ENCODE measurements at places on chromosomes 4 and X. TPM values are rescaled to one million over a fixed set of nuclear protein-coding genes. Genes with fewer than 3 reads are reported as not detected.

Gene PGK1
- 205 TPM for polyA plus RNA-seq

Gene MBTPS2
- polyA plus RNA-seq: 10.5 TPM

Gene AVPR2
- polyA plus RNA-seq: 7.7 TPM

Gene SLC9B1
- 0.61 TPM for polyA plus RNA-seq

Gene GYPB
- not detected for polyA plus RNA-seq

Gene TLR2
- polyA plus RNA-seq: 10.4 TPM

Gene TEX13A
- polyA plus RNA-seq: not detected

Gene SLC49A3
- 7.9 TPM for polyA plus RNA-seq

Gene SLC26A1
- polyA plus RNA-seq: 0.20 TPM

Gene CLNK
- polyA plus RNA-seq: 0.15 TPM

Gene NAT8L
- 0.82 TPM for polyA plus RNA-seq

Gene DCLK2
- polyA plus RNA-seq: 6.2 TPM

Gene CLDN34
- polyA plus RNA-seq: not detected

Gene MYL5
- polyA plus RNA-seq: 7.1 TPM

Gene PQBP1
- polyA plus RNA-seq: 102 TPM

Gene PUDP
- 10.2 TPM for polyA plus RNA-seq

Gene GPR173
- 1.5 TPM for polyA plus RNA-seq

Gene TMEM271
- polyA plus RNA-seq: not detected

Gene SGMS2
- 13.3 TPM for polyA plus RNA-seq

Gene PCDH18
- polyA plus RNA-seq: 28.7 TPM

Gene MFAP3L
- 5.5 TPM for polyA plus RNA-seq

Gene GJB1
- polyA plus RNA-seq: 0.34 TPM

Gene PPEF2
- polyA plus RNA-seq: not detected

Gene PAGE2
- polyA plus RNA-seq: not detected

Gene THOC2
- polyA plus RNA-seq: 33.6 TPM

Gene ING2
- 15.5 TPM for polyA plus RNA-seq

Gene USP11
- 45.6 TPM for polyA plus RNA-seq

Gene CSAG3
- polyA plus RNA-seq: not detected

Gene HTATSF1
- 49.5 TPM for polyA plus RNA-seq

Measured in urinary bladder (tissue), 4 donors.